ENCODE measurements at places on chromosomes 6 and 20.

- DNase-seq: no peak
These were observed 64.4 kb downstream of the ADNP start for GRCh38 chr20:50866831-50867230.

DNA sequence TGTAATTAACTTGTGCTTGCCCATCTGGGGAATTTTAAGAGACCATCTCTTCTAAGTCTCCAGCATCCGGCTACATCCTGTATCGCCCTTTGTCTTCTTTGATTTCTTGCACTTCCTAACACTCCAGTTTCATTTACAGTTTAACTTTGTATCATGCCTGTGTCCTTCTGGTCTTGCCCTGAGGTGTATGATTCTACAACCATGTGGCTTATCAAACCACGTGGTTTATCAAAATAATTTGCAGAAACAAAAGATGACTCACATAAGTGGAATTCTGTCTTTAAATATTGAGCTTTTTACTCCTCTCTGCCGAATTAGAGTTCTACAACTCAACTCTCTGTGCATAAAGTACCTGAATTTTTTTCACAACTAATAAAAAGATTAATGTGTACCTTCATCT is 580.7 kb downstream of the KIF16B start:
- DNase-seq: peak; percentile 80

DNA sequence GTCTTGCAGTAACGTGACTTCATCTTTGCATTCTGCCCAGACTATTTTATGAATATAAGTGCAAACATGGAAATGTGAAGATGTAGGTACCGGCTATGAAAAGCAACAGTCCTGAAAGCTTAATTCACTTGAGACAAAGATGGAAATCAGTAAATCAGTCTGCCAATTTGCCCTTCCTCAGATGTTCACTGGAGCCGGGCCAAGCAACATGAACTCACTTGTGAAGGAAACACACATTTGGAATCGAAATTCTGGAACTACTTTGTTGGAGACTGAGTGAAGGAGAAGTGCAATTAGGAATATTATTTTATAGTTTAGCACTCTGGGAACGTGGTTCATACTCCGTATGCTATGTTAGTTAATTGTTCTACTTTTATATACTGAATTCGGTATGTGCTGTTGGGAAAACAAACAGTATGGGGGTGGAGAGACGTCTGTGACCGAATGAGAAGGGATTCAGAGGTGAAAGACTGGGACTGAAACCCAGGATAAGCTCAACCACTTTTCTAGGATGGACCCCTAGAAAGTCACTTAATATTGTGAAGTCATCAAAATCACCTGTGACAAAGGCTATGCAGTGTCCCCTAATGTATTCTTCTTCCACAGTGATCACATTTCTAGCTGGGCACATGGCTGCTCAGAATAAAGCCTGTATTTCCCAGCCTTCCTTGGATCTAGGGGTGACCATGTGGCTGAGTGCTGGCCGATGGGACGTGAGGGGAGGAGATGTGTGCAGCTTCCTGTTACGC is 95.5 kb downstream of the PREX1 start:
- DNase-seq: no peak

GRCh38 chr6:170437719-170438401 is 115.2 kb downstream of the PSMB1 start:
- peak; percentile 60 for DNase-seq

DNA sequence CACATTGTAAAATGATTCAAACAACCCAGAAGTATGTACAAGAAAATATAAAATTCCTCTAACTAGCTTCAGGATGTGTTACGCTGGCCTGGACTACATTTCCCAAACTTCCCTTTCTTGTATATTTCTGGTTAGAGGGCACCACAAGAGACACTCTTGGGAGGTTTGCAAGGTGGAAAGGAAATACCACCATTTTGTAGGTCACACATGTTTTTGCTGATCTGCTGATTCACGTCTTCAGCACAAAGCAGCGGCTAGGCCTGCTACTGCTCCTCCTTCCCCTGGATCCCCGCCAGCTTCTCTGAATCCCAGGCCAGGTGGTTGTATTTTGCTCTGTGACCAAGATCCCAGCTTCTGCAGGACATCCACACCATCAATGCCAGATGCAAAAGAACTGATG is 104.2 kb downstream of the AGPAT4 start:
- peak; percentile 76 for DNase-seq

DNA sequence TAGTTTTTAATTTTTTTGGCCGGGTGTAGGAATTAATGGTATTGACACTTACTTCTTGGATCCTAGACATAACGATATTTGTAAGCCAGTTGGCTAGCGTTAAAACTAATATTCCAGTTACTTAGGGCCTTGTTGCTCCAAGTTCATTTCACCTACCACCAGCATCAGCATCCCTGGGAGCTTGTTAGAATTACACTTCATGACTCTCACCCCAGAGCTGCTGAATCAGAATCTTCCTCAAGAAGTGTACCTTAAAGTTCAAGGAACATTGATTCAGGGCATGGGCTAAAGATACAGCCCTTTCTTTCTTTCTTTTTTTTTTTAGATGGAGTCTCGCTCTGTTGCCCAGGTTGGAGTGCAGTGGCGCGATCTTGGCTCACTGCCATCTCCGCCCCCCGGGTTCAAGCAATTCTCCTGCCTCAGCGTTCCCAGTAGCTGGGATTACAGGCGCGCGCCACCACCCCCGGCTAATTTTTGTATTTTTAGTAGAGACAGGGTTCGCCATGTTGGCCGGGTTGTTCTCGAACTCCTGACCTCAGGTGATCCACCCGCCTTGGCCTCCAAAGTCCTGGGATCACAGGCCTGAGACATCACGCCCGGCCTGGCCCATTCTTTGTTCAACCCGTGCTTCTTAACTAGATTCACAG is 1.1 kb downstream of the SLX4IP start:
- no peak for DNase-seq

DNA sequence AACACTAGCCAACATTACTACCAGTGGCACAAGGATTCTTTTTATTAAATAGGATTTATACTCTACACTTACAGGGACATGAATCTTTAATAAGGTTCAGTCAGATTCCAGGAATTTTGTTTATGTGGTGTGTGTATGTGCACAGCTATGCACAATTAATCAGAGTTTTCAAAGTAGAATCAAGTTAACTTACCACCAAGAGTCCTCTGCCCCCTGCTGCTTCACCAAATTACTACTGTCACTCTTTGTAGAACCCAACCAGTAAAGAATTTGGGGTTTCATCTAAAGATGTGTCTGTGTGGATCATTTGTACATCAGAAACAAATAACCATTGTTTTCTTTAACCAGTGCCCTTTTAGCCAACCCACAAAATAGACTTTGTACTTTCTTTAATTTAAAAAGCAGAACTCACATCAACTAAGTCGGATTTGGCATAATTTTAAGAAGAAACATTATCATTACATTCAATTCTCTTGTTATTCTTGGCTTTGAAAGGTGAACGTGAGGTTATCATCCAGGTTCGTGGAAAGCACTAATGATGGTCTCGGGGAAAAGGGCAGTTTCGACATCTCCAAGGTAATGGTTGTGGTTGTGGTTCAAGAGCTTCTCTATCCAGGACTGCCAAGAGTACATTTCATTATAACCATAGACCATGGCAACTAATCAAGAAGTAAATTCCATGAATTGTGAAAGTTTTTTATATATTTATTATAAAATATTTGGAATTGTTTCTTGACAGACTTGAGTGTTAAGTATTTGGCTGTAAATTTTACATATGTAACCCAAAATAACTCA is 514.3 kb upstream of the ID4 start:
- peak; percentile 66 for DNase-seq

DNA sequence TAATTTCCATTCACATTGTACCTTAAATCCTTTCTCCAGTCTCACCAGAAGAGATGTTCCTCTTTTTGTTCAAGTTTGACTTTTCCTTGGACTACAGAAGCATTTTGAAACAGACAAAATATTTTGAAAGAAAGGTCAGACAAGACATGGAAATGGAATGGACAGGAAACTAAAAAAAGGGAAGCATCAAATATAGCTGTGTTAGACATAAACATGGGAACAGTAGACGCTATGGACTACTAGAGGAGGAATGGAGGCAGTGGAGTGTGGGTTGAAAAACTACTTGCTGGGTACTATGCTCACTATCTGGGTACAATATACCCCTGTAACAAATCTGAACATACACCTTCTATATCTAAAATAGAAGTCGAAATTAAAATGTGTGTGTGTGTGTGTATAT is 4.1 kb upstream of the FAM135A start:
- no peak for DNase-seq

- no peak for DNase-seq
These were observed 58.6 kb upstream of the RNF144B start for GRCh38 chr6:18328540-18328939.

- no peak for DNase-seq
These were observed 112.6 kb downstream of the GPR63 start for GRCh38 chr6:96724641-96725040.

DNA sequence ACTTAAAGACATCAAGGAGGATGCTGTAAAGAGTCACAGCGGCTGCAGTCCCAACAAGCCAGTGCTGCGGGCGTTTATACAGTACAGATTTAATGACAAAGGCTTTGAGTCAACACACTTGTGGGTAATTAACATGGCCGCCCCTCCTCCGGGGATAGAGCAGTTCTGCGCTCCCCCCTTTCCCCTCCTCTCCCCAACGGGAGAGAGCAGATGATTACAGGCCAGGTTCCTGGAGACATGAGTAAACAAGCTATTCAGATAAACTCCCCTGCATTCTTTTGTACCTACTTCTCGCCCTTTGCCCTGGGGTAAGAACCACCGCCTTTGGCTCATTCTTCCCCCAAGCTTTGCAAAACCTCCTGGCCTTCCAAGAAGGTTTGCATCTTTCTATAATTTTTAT is 23.6 kb upstream of the FABP7 start:
- no peak for DNase-seq

DNA sequence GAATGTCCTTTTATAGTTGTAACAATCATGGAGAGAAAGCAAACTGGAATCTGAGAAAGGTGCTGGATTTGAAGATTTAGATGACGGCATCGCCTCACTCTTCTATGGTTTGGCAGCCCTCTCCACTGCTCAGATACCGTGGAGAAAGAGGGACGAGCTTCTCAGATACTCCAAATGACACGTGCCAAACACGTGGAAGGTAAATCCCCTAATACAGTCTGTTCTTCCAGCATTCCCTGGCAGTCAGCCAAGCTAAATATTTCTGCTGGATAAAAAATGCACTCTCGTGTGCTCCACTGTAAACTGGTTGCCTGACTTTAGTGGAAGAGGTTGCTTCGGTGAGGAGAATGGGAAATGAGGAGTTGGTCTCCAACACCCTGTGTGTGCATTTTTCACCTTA is 16.7 kb upstream of the PRDM1 start:
- peak; percentile 85 for DNase-seq

DNA sequence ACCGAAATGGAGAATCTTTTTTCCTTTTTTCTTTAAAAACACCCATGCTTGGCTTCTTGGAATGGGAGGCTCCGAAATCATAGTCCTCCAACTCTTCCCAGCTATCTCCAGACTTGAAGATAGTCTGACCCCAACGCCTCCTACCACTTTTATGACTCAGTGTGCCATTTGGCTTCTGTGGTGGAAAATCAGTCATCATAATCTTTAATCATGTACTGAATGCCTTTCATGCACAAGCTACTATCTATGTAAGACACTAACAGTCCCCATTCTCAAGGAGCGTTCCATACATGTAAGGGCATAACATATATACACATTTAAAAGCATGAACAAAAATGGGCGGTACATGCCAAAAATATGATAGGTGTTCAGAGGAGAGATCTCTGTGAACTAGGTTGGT is 44.1 kb downstream of the TMEM14B start:
- no peak for DNase-seq

DNA sequence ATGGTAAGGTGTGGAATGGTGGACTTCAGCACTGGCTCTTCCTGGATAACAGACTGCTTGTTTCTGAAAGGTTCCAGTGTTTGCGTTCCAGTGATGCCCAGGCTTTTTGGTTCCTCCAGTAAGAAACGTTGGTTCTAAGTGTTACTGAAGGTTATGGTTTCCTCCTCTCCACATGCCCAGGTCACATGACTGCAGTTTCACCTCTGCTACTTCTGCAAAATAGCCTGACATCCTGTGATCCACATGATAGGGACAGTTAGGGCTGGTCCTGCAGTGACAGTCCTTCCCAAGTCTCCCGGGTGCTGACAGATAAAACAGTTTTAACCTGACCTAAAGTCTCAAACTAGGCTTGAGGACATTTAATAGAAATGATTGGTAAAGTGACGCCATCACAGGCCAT is 132.2 kb upstream of the CST7 start:
- DNase-seq: no peak

- no peak for DNase-seq
These were observed 598.8 kb downstream of the EPHA7 start for GRCh38 chr6:92820601-92821000.

- no peak for DNase-seq
These were observed 155.2 kb upstream of the INSM1 start for GRCh38 chr20:20212675-20213096.

DNA sequence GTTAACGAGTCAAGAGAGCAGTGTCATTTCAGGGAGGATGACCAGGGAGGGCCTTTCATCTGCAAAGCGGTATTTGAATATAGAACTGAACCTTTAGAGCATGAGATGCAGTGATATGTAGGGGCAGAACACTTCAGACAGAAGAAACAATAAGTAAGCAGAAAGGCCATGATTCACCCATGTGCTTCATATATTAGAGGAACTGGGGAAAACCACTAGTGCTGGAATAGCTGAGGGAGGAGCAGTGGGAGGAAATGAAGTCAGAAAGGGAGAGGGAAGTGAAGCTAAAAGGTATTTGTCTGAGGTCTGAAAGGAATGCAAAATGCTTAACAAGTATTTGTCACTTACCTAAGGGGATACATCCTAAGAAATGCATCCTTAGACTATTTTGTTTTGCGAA is 391.2 kb downstream of the ADGRB3 start:
- DNase-seq: peak; percentile 95

DNA sequence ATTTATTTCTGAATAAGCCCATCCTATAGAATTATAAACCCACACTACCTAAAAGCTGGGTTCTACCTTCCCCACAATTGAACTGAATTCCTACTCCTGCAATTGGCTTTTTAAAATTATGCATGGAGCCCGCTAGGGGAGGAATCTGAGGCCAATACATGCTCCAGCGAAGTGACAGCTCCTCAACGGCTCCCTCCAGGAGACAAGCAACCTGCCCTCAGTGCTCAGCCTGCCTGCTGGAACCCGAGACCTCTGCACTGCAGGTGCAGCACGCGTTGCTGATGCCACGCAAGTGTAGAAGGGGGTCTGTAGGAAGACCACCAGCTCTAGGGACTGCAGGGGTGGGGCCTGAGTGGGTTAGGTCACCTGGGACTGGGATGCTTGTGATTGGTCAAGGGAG is 170.2 kb upstream of the CDYL start:
- no peak for DNase-seq

GRCh38 chr20:35476288-35476687 is 20.9 kb downstream of the CEP250 start:
- DNase-seq: no peak

DNA sequence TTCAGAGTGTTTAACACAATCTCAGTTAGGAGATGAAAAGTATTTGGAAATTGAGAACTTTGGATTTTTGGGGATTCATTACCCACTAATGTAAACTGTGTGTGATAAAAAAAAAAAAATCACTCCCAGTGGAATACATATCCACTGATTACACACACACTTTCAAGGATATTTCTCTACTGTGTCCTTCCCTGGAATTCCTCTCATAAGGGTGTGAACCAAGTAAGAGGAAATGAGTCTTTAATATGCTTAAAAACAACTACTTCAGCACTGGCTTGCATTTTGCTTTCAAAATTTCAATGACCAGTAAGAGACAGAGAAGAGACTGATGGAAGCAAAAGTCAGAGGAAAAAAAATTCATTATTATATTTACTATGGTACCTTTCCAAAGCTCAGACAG is 24.5 kb upstream of the MYCT1 start:
- no peak for DNase-seq

Data from M059J (cell line).